ENCODE measurements at places on chromosomes 3 and 15. TPM values are rescaled to one million over a fixed set of nuclear protein-coding genes. Genes with fewer than 3 reads are reported as not detected.

CRYGS gene
- total RNA-seq: 3.4 TPM

WDR93 gene
- 0.38 TPM for total RNA-seq

HIGD2B gene
- 1.8 TPM for total RNA-seq

SCN5A gene
- total RNA-seq: 0.50 TPM

PLA2G4D gene
- total RNA-seq: not detected

DCUN1D1 gene
- total RNA-seq: 46.5 TPM

GCSAM gene
- total RNA-seq: 0.59 TPM

DNA sequence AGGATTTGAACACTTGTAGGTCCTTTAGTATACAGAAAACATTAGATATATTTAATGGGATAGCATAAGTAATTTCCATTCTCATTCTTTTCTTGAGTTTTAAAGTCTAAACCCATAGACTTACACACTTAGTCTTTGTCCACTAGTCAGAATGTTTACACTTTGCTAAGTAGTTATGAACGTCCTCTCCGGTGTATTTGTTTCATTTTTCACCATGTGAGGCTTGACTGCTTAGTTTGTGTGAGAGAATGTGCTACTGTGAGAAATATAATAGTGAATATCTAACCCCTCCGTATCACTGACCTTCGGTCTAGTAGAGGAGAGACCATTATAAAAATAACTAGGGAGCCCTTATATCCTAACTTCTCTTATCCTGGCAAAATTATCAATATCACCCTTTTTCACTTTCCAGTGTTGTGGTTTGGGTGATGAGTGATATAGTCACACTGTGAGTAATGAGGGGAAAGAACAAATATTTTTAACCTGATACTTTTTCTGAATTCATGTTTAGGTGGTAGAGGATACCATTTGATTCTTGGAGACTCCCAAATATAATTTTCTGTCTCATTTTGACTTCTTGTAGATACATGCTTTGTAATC lies 122.4 kb downstream of the UBE2E2 start:
- no peak overlapping the region for H3K4me3 ChIP-seq
- H3K27me3 ChIP-seq: no peaks in the 10 kb centered on the region

- no peak for DNase-seq
- H3K4me3 ChIP-seq: no peak overlapping the region
- H3K27me3 ChIP-seq: no peaks in the 10 kb centered on the region
- H3K27ac ChIP-seq: no peak overlapping the region
- no peaks in the 10 kb centered on the region for H3K4me1 ChIP-seq
Observed at GRCh38 chr3:142983318-142983717, 18.1 kb upstream of the U2SURP start.

GRCh38 chr15:72184165-72184811 lies 13.3 kb downstream of the GRAMD2A start:
- H3K4me3 ChIP-seq: no peak overlapping the region
- H3K27me3 ChIP-seq: peaks cover 9% of the 10 kb centered on the region
- H3K36me3 ChIP-seq: no peaks in the 10 kb centered on the region
- H3K4me1 ChIP-seq: no peaks in the 10 kb centered on the region

GRCh38 chr3:196012941-196013476 lies 68.9 kb downstream of the TFRC start:
- no peak overlapping the region for H3K4me3 ChIP-seq
- H3K27ac ChIP-seq: no peak overlapping the region
- H3K27me3 ChIP-seq: no peaks in the 10 kb centered on the region
- no peaks in the 10 kb centered on the region for H3K36me3 ChIP-seq

DNA sequence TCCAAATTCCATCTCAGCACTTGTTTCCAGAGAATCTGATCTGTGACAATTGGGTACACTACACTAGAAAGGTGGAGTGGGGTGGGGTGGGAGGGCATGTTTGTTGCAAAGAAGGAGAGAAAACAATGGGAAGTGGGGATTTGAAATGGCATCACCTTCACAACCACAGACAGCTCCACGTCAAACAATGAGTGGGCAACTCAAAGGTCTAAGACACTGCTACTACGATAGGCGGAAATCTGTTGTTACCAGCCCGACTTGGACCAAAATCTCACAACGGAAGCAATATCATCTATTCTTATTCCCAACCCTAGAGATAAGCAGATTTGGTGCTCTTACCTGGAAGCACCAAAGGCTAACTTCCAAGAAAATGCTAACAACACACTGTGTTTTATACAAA lies 3.3 kb downstream of the CYP19A1 start:
- no peaks in the 10 kb centered on the region for H3K36me3 ChIP-seq
- H3K4me1 ChIP-seq: peaks cover 7% of the 10 kb centered on the region
- peak overlapping the region; percentile 30 for H3K27ac ChIP-seq
- H3K27me3 ChIP-seq: no peaks in the 10 kb centered on the region
- no peak overlapping the region for H3K4me3 ChIP-seq

GRCh38 chr3:52397676-52398399 lies 47.1 kb downstream of the SEMA3G start:
- H3K27ac ChIP-seq: no peak overlapping the region
- no peak for DNase-seq
- H3K36me3 ChIP-seq: peaks cover 35% of the 10 kb centered on the region
- H3K4me3 ChIP-seq: no peak overlapping the region

DNA sequence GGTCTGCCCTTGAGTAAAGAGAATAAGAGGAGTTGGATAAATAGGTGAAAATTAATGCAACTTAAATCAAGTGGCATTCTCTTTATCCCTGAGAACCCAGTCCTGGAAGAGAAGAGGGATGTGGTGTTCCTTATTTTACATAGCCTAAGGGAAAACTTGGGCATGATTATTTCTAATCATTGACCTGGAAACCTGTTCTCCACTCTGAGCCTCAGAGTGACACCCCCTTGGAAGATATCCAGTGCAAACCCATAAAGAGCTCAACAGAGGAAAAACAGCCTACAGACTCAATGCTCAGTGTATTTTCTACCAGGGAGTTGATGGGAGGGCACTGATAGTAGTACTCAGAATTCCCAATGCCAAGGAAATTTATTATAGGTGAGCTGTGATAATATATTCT lies 22.0 kb downstream of the SLC15A2 start:
- no peaks in the 10 kb centered on the region for H3K27me3 ChIP-seq
- H3K4me3 ChIP-seq: no peak overlapping the region
- no peak overlapping the region for H3K27ac ChIP-seq
- no peaks in the 10 kb centered on the region for H3K36me3 ChIP-seq

DNA sequence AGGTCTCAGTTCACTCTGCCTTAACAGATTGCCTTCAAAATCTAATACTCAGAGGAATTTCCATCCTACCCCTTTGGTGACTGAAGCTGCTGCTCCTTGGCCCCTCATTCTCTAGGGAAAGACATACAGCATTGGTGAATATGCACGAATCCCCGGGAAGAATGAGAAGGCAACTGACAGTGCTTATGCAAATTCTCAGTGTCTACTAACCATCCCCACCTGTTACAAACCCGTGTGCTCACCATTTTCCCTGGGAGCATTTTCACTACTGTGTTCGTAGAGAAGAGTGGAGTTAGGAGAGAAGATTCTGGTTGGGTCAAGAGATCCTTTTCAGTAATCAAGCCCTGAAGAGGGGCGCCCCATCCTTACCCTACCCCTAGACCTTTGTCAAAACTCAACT lies 37.7 kb downstream of the SYNM start:
- no peaks in the 10 kb centered on the region for H3K27me3 ChIP-seq
- DNase-seq: no peak
- H3K4me3 ChIP-seq: no peak overlapping the region
- no peaks in the 10 kb centered on the region for H3K4me1 ChIP-seq

DNA sequence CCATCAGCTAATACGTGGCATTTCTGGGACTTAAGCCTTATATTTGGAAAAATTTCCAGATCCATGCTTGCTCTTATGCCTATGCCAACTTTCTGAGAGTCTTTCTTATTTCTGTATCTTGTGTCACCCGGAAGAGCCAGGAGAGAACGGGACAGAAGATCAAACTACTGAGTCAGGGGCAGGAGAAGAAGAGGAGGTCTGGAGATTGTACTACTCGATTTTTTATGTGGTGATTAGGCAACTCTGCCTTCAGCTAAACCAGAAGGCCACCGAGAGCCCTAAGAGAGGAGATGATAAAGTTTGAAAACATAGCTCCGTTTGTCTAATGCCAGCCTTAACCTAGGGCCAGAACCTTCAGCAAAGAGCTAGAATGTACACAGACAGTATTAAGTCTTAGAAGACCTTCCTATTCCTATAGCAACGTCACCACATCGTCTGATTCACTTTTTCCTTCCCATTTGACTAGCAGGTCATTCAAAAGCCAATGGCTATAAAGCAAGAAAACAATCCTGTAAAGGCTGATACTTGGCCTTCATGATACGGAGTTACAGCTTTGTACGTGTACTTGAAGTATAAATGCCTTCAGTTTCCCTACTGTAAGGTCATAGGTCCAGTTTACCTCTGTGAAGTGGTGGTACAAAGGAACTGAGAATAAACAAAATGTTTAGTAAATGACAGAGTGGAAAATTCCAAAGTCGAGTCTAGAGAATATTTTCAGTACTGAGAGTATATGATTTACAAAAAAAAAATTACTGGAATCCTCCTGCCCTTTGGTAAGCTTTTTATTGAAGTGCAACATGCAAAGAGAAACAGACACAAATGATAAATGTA lies 96.1 kb upstream of the ICE2 start:
- H3K36me3 ChIP-seq: no peaks in the 10 kb centered on the region
- no peaks in the 10 kb centered on the region for H3K27me3 ChIP-seq
- peak overlapping the region; percentile 15 for H3K27ac ChIP-seq
- no peak overlapping the region for H3K4me3 ChIP-seq
- peak; percentile 36 for DNase-seq

DNA sequence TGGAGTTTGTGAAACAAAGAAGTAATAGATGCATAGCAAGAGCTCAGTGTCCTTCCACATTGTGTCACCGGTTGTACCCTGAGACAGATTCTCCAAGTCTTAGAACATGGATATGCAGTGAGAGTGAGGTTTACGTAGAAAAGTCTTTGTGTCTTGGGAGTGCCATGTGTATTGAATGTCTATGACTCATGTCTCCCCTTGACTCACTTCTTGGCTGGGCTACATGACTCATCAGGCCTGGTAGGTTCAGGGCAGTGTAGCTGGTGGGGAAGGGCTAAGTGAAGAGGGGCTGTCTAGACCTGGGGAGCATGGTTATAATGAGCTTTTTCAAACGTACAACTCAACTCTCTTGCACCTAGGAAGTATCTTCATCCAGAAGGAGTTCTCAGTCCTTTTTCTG lies 167.4 kb downstream of the GAP43 start:
- no peaks in the 10 kb centered on the region for H3K4me1 ChIP-seq
- peaks cover 3% of the 10 kb centered on the region for H3K27me3 ChIP-seq
- no peak overlapping the region for H3K27ac ChIP-seq
- H3K36me3 ChIP-seq: no peaks in the 10 kb centered on the region
- DNase-seq: peak; percentile 26

- no peaks in the 10 kb centered on the region for H3K36me3 ChIP-seq
- H3K27me3 ChIP-seq: no peaks in the 10 kb centered on the region
- DNase-seq: no peak
- no peaks in the 10 kb centered on the region for H3K4me1 ChIP-seq
Observed at GRCh38 chr3:194824701-194825111, 139.0 kb downstream of the FAM43A start.

DNA sequence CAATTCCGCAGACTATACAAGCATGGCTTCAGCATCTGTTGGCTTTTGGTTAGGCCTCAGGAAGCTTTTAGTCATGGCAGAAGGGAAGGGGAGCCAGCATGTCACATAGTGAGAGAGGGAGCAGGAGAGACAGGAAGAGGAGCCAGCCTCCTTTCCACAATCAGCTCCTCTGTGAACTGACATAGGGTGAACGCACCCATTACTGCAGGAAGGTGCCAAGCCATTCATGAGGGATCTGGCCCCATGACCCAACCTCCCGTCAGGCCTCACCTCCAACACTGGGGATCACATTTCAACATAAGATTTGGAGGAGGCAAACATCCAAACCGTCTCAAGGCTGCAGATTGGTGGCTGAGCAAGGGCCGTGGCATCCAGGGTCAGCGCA lies 106.3 kb downstream of the LRRK1 start:
- H3K27me3 ChIP-seq: no peaks in the 10 kb centered on the region
- H3K27ac ChIP-seq: no peak overlapping the region
- DNase-seq: no peak
- H3K36me3 ChIP-seq: no peaks in the 10 kb centered on the region
- H3K4me3 ChIP-seq: no peak overlapping the region
- H3K4me1 ChIP-seq: peaks cover 3% of the 10 kb centered on the region

DNA sequence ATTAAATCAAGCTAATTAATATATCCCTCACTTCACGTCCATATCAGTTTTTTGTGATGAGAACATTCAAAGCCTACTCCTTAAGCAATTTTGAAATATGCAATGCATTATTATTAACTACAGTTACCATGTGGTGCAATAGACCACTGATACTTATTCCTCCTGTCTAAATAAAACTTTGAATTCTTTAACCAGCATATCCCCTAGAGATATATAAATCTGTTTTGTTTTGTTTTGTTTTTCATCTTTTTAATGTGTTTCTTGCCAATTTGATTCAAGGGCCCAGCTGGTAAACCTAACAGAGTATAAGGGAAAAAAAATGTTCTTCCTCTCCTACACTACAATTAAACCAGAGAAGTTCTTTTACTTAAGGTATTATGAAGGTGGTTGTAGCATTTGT lies 524.2 kb downstream of the NAALADL2 start:
- H3K27me3 ChIP-seq: no peaks in the 10 kb centered on the region
- DNase-seq: no peak
- H3K4me1 ChIP-seq: no peaks in the 10 kb centered on the region
- H3K4me3 ChIP-seq: no peak overlapping the region
- H3K27ac ChIP-seq: no peak overlapping the region

- DNase-seq: no peak
- H3K4me1 ChIP-seq: no peaks in the 10 kb centered on the region
- H3K27me3 ChIP-seq: no peaks in the 10 kb centered on the region
- no peak overlapping the region for H3K27ac ChIP-seq
Observed at GRCh38 chr15:60353245-60353920, 44.4 kb downstream of the ANXA2 start.

DNA sequence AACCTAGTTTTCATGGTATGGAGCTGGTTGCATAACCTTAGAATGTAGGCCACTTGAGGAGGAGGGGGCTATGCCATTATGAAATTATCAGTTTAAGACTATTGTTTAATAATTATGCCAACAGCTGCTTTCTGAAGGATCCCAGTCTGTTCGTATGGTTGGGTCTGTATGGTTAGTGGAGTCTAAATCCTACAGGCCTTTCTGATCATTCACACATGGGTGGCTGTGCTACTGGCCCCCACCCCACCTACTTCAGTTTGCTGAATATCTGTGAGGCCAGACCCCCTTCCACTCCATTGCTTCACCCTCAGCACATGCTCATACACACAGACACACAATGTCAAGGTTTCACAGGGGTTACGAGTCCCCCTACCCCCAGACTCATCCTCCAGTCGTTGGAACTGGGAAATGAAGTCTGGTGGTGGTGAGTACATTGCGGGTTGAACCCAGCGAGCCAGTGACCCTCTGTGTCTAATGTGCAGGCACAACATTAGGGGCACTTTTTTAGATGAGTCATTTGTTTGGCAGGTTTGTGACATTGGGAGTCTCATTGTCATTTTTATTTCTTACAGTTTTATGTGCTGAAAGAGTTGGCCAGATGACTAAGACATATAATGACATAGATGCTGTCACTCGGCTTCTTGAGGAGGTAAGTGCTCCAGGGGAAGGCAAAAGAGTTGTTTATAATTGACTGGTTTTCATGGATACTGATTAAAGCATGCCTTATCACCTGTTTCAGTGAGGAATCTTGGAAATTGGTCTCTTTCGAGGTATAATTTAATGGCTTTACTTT lies 85.3 kb downstream of the TRAK1 start:
- no peak overlapping the region for H3K4me3 ChIP-seq
- DNase-seq: no peak
- no peaks in the 10 kb centered on the region for H3K27me3 ChIP-seq
- H3K4me1 ChIP-seq: peaks cover 17% of the 10 kb centered on the region

- H3K27ac ChIP-seq: no peak overlapping the region
- no peak for DNase-seq
- H3K27me3 ChIP-seq: no peaks in the 10 kb centered on the region
- no peaks in the 10 kb centered on the region for H3K4me1 ChIP-seq
Observed at GRCh38 chr3:148280623-148281242, 417.0 kb upstream of the AGTR1 start.
